ENCODE measurements at places on chromosomes 13 and 19.

- DNase-seq = no peak
These were observed 34.0 kb upstream of the PEG3 start for GRCh38 chr19:56874530-56874929.

- DNase-seq = no peak
These were observed 1.5 kb downstream of the SMAD9 start for GRCh38 chr13:36918246-36919131.

GRCh38 chr19:41787055-41787454 is 9.3 kb upstream of the CEACAM3 start:
- DNase-seq = no peak

GRCh38 chr13:113862931-113863523 is 849 bp downstream of the GAS6 start:
- DNase-seq = no peak
